Head of caudate nucleus (tissue), 42 donors: ENCODE measurements at places on chromosomes 2 and 18.

DNA sequence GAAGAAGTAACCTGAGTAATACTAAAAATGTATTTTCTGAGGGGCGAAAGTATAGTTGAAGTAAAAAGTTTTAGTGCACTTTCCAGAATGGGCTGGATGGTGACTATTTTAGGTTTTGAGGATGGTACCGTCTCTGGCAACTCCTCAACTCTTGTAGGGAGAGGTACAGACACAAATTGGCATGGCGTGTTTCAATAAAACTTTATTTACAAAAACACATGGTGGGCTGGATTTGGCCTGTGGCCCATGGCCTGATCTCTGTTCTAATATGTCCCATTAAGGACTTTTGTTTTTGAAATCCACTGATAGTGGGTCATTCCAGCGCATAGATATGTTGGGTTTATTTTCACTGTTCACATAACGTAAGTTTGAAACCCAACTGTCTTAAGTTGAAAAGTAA, 132.8 kb downstream of the AGAP1 start:
- no peak for DNase-seq

DNA sequence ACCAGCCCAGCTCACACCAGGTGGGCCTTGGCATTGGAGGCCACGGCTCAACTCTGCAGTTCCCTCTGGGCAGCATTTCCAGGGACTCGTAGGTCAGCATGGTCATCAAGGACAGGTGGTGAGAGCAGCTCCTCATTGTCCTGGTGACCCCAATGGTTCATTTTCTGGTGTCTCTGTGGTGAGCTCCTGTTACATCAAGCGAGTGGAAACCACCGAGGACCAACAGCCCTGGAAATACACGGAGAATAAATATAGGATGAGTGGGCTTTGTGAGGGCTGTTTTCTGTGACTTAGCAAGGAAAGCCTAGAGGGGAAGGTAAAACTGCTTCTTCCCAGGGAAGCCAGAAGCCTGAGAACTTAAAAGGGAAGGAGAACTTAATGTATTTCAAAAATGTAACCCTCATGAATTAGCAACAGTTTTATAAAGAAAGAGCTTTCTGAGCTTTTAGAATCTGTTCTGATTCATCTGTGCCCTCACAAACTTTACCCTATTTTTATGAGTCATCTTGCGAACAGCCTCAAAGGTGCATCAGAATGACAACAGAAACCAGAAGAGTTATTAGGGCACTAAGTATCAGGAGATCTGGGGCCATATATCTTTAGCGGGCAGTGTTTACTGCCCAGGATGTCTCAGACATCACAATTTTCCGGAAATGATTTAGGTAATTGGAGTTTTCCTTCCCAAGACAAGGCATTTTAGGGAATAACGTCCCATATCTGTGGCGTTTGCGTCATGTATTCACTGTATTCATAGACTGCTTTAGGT, 18.7 kb downstream of the C2orf92 start:
- DNase-seq, result no peak

GRCh38 chr2:55618275-55619055, 1.0 kb upstream of the PPP4R3B start:
- peak; percentile 78 for DNase-seq

DNA sequence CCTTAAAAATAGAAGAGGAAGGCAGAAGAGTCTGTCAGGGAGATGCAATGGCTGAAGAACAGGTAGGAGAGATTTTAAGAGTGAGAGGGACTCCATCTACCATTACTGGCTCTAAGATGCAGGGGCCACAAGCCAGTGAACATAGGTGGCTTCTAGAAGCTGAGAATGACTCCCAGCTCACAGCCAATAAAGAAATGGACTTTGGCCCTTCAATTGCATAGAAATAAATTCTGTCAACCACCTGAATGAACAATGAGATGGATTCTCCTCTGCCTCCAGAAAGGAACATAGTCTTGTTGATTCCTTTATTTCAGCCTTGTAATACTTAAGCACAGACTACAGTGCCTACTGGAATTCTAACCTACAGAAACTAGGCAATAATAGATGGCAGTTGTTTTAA, 603.3 kb upstream of the NXPH2 start:
- DNase-seq, result no peak

DNA sequence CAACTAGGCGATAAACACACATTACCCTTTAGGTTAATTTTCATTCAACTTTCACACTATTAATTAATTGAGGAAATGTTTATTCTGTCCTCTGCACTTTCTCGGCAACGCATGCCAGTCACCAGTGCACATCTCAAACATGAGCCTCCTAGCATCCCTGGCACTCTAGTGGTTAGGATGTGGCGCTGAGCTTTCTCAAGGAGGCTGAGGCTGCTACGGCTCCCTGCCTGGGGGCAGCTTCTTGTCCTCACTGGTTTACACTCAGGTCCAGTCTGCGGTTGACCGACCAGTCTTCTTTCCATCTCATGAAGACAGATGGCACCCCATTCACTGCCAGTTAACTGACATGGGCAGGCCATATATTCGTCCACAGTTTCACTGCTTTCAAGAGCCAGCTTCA, 463.4 kb downstream of the EIPR1 start:
- DNase-seq, result no peak

- no peak for DNase-seq
Observed at GRCh38 chr2:65867446-65867845, 435.0 kb upstream of the SPRED2 start.

DNA sequence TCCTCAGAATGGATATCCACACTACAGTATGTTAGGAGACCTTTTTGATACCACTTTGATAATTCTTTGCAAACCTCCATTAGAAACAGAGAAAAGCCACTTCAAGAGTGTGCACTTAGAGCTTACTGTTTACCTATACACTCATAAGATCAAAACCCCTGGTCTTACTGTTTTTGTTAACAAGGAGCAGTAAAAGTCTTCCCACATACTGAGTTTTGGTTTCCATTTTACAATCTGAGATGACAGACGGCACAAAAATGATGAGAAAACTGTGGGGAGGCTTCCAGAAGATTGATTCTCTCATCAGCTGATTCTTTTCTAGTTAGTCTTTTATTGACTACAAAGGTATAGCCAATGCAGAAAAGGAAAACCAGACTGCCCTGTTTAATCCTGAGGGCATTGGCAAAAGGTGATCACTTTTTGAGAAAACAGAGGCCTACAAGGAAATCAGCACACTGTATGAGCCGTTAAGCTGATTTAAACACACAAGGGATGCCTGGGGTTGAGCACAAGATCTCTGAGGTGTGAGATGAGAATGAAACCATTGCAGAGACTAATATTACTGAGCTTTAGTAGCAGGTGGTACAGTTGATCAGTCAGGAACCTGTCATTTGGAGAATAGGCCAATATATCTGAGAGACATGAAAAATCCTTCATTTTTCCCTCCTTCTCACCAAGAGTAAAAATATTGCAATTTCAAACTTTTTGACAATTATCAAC, 368.6 kb downstream of the GRB14 start:
- DNase-seq, result no peak

- no peak for DNase-seq
Observed at GRCh38 chr2:42996528-42996927, 204.1 kb upstream of the HAAO start.

DNA sequence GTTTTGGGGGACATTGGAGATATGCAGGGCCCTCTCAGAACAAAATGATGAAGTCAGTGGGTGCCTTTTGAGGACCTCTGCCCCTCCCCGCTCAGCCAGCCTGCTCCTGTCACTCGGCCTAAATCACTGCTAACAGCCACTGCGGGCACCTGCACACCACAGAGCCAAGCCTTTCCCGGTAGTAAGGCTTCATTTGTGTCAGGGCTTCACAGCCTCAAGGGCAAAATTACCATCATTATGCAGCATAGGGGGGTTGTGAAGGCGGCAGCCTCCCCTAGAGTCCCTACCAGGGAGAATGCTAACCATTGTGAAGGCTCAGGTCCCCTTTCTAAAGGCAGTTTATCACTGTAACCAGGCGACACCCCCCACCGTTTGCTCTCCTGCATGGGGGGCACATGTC, 519.8 kb upstream of the MYT1L start:
- DNase-seq, result no peak

DNA sequence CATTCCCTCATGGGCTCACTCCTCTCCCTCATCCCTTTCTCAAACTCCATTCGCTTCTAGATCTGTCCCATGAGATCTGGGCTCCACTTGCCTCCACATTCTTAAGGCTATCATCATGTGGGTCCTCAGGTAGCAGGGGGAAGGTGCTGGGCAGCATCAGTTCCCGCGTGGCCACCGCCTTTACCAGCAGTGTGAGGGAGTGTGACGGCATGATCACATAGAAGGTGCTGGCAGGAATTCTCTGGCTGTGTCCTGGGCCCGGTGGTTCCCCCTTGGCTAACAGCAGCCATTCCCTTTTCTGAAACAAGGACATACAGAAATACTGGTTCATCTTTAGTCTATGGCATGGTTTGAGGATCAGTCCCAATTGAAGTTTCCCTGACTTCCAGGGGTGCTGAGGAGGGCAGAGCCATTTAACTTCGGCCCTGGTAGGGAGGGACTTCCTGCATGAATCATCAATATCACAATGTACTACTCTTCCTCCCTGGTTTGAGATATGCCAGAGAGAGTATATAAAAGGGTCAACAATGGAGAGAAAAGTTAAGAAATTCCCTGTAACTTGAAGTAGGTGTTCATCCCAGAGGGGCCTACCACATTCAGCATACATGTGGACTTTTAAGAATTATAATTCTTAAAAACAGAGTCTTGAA, 7.7 kb downstream of the DOK1 start:
- DNase-seq, result no peak

GRCh38 chr2:47360283-47360682, 42.7 kb upstream of the MSH2 start:
- DNase-seq, result no peak

GRCh38 chr2:46489423-46490174, 10.2 kb downstream of the TMEM247 start:
- DNase-seq, result no peak

DNA sequence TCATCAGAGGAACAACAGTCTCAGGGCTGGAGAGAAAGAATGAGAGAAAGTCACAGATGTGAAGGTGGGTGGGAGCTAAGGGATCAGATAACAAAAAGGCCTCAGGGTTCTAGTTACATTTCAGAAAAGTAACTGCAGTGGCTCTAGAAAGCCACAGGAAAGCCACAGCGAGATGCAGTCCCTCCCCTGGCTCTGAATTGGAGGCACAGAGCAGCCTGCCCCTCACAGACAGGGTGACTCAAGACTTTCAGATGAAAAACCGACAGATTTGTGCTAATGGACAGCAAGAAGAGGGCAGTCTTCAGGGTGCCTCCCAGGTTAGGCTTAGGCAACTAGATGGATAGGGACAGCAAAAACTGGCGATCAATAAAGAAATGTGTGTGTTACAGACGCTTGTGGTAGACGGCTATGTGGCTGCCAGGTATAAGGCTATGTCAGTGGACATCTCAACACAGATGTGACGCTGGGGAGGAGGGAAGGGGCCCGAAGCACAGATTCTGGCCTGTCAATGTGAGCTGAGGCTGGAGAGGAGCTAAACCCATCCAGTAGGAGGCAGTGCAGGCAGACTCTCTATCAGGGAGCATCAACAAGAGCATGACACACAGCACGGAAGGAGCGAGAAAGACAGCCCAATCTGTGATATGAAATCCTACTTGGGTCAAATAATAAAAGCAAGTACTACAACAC, 26.2 kb downstream of the UNC50 start:
- DNase-seq, result no peak

DNA sequence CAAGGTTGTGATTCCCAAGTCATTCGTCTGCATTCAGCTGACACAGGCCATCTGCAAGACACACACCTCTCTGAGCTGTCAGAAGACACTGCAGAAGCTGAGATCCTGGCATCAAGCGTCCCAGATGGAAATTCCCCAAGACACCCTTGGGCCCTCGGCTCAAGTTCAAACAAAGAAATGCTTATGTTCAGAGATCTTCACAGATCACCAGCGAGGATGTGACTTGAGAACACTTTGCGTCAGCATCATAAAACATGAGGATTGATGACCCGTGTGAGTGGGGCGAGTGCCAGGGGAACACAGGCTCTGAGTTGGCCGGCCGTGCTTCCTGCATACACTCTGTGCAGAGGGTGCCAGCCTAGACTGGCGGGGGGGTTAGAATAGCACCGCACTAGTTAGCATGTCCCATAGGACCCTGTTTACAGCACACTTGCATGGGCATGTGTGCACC, 36.8 kb downstream of the KCNIP3 start:
- no peak for DNase-seq

GRCh38 chr2:202669841-202670240, 35.1 kb downstream of the FAM117B start:
- DNase-seq, result no peak

- DNase-seq, result no peak
Observed at GRCh38 chr2:216572582-216573578, 60.3 kb upstream of the IGFBP2 start.

- no peak for DNase-seq
Observed at GRCh38 chr18:44654573-44654972, 26.1 kb upstream of the SETBP1 start.

DNA sequence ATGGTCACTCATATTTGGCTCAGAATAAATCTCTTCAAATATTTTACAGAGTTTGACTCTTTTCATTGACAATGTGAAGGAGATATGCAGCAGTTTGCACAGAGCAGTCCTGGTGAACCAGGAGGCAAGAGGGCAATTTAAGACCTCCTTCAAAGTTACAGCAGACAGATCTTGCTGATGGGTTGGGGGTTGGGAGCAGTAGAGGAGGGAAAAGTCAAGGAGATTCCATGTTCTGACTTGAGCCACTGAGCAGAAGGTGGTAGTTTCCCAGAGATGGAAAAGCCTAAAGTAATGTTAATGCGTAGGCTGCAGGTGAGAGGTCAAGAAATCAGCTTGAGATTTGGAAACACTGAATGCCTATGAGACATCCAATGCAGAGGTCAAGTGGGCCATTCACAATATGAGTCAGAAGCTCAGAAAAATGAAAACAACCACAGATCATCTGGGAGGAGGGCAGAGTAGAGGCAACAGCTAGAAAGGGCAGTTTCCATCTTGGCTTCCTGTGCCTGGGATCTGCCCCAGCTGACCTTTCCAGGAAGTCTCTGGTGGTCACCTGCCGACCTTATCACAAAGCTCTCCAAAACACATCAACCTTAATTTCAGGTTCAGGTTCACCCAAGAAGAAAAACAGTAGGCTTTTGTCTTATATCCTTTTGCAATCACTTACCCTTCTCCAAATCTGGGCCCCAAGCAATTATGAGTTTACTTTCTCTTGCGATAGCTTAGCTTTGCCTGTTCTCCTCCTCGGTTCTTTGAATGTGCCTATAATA, 197.5 kb upstream of the ARL4C start:
- DNase-seq, result no peak

- no peak for DNase-seq
Observed at GRCh38 chr2:225837328-225837727, 437.8 kb downstream of the NYAP2 start.

GRCh38 chr2:64722291-64723044, 68.8 kb upstream of the SERTAD2 start:
- no peak for DNase-seq

- no peak for DNase-seq
Observed at GRCh38 chr2:140551287-140551686, 1579.5 kb downstream of the LRP1B start.

- no peak for DNase-seq
Observed at GRCh38 chr2:20592106-20593071, 58.5 kb downstream of the HS1BP3 start.
